Epithelial cell of alveolus of lung (primary cell): ENCODE measurements at places on chromosomes 1 and 21. TPM values are rescaled to one million over a fixed set of nuclear protein-coding genes. Genes with fewer than 3 reads are reported as not detected.

The CHRM3 gene
- total RNA-seq = 0.13 and 3.8 TPM in 2 replicates

The MMEL1 gene
- total RNA-seq = 0.32 and 0.39 TPM in 2 replicates

The RHBDL2 gene
- total RNA-seq = 0.26 TPM in 1 of 2 replicates, not detected in the other

The ADGRB2 gene
- 17.2 and 19.5 TPM in 2 replicates for total RNA-seq

The LRRC53 gene
- not detected in 2 replicates for total RNA-seq

The RGS16 gene
- 0.39 and 0.40 TPM in 2 replicates for total RNA-seq

The OR6N1 gene
- not detected in 2 replicates for total RNA-seq

The LACTBL1 gene
- not detected in 2 replicates for total RNA-seq

The BLACAT1 gene
- total RNA-seq = under 0.01 TPM in 1 of 2 replicates, not detected in the other

The ANKRD34A gene
- total RNA-seq = 0.24 and 1.0 TPM in 2 replicates

The CNTN2 gene
- total RNA-seq = not detected in 2 replicates

The RAB42 gene
- 5.5 and 5.8 TPM in 2 replicates for total RNA-seq

The FAM76A gene
- total RNA-seq = 6.9 and 8.7 TPM in 2 replicates

The ASAP3 gene
- total RNA-seq = 14.5 and 38.8 TPM in 2 replicates

The NBPF10 gene
- total RNA-seq = 0.96 and 1.0 TPM in 2 replicates

The IVL gene
- not detected in 2 replicates for total RNA-seq

The ATAD3C gene
- total RNA-seq = 0.13 TPM in 1 of 2 replicates, not detected in the other

The SUSD4 gene
- 0.13 TPM in 1 of 2 replicates, not detected in the other for total RNA-seq

The S100A16 gene
- total RNA-seq = 125 and 475 TPM in 2 replicates

The RASAL2 gene
- total RNA-seq = 8.5 and 8.7 TPM in 2 replicates

The CFAP45 gene
- 0.48 and 0.65 TPM in 2 replicates for total RNA-seq

The F5 gene
- under 0.01 TPM in 1 of 2 replicates, not detected in the other for total RNA-seq

The RIMS3 gene
- 0.16 and 0.52 TPM in 2 replicates for total RNA-seq

The TTC24 gene
- total RNA-seq = not detected in 2 replicates
